ENCODE measurements at places on chromosomes 3 and 15.

DNA sequence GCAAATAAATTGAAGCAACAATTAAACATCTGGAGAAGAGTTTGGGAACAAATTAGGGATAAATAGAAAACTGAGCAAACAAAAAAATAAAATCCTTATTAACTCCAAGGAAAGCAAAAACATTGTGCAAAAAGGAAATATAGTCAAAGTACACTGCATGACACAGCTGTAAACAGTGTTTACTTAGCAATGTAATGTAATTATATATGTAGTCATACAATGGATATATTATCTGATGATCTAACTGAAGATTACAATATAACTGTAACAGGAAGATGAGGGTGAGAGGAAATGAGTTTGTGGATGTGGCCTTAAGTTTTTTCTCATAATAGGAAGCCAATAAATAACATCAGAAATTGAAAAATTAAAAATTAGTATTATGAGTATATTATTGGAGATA lies 42.5 kb downstream of the SCN10A start:
- no peak for DNase-seq

GRCh38 chr3:72888546-72889309 lies 882 bp downstream of the GXYLT2 start:
- no peak for DNase-seq

- DNase-seq = no peak
Observed at GRCh38 chr3:112303764-112304325, 9.8 kb upstream of the SLC9C1 start.

GRCh38 chr3:70811880-70812279 lies 499.4 kb upstream of the MDFIC2 start:
- no peak for DNase-seq

- DNase-seq = peak; percentile 85
Observed at GRCh38 chr3:193605876-193606275, 12.9 kb downstream of the OPA1 start.

- DNase-seq = no peak
Observed at GRCh38 chr3:5390221-5390620, 202.7 kb downstream of the EDEM1 start.

DNA sequence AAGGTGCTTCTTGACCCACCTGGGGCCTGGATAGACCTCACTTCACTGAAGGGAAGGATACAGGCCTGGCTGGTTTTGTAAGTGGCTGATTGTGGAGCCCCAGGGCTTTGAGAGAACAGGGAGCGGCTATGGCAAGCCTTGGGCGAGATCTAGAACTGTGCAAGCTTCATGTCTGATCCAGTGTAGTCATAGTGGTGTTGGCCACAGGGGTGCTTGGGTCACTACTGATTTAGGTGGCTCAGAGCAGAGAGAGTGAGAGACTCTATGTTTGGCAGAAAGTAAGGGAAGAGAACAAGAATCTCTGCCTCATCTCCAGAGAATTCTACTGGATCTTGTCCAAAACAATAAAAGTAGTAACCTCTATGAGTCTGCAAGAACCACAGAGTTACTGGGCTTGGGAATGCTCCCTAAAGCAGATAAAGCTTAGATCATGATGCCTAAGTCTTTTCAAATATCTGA lies 394.2 kb upstream of the EPHA3 start:
- DNase-seq = no peak

DNA sequence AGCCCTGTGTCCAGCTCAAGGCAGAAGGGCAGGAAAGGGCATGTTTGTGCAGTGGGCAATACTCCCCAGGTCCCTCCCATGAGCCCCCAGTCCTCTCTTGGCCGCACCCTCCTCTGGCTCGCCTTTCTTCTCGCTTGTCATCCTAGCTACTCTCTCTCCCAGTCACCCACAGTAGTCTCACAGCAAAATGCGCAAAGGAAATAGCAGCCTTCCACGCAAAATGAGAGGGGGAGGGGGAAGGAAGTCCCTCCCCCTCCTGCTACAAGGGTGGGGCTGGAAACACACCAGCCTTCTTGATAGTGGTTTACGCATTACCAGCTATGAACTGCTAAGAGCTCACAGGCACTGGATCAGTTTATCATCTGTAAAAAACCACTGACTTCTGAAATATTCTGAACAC lies 83.8 kb downstream of the GADL1 start:
- DNase-seq = no peak

Measured in NCI-H1694 (cell line).